Thoracic aorta endothelial cell (primary cell): ENCODE measurements at places on chromosomes 7 and 10. TPM values are rescaled to one million over a fixed set of nuclear protein-coding genes. Genes with fewer than 3 reads are reported as not detected.

Gene TMEM225B
- 0.43 TPM in 1 of 2 replicates, not detected in the other for total RNA-seq

Gene TYSND1
- 5.2 and 7.8 TPM in 2 replicates for total RNA-seq

Gene ENTPD7
- total RNA-seq, result 27.9 and 28.6 TPM in 2 replicates

Gene ARPC1A
- total RNA-seq, result 229 and 254 TPM in 2 replicates

Gene C10orf143
- 0.57 TPM in 1 of 2 replicates, not detected in the other for total RNA-seq

Gene ANXA8L1
- total RNA-seq, result not detected in 2 replicates

Gene RSPH10B
- 0.53 TPM in 1 of 2 replicates, not detected in the other for total RNA-seq

Gene AS3MT
- 1.1 and 1.8 TPM in 2 replicates for total RNA-seq

Gene SMNDC1
- 15.3 and 16.4 TPM in 2 replicates for total RNA-seq

Gene NXPH1
- total RNA-seq, result not detected in 2 replicates

Gene SLC26A5
- 0.13 and 0.14 TPM in 2 replicates for total RNA-seq
